PC-3 (cell line): ENCODE measurements at places on chromosomes 16 and 17. TPM values are rescaled to one million over a fixed set of nuclear protein-coding genes. Genes with fewer than 3 reads are reported as not detected.
A peak's percentile ranks its signal among the peaks of the same experiment; 100 is the strongest.

The ERBB2 gene
- 36.2 and 57.1 TPM in 2 replicates for total RNA-seq

The SLC16A5 gene
- 1.2 and 1.6 TPM in 2 replicates for total RNA-seq

The HID1 gene
- total RNA-seq: 40.6 and 51.0 TPM in 2 replicates

The MLKL gene
- total RNA-seq: 29.6 and 30.9 TPM in 2 replicates

The PRSS22 gene
- total RNA-seq: 36.9 and 42.5 TPM in 2 replicates

DNA sequence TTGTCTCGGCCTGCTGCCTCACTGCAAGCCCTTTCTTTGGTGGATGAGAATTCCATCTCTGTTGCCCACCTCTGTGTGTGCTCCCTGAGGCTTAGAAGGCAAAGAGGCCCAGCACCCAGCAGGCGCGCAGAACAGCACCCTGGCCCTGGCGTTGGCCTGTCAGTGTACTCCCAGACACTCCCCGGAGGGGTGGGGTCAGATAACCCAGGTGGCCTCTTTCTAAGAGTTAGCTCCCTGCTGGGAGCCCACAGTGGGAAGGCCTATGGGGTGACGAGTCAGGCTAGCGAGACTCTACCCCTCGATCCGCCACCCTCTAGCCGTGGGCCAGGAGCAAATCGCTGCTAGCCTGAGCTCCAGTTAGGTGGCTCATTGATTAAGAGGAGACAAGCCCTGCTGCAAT, 38.1 kb downstream of the SRL start:
- no peak for DNase-seq

DNA sequence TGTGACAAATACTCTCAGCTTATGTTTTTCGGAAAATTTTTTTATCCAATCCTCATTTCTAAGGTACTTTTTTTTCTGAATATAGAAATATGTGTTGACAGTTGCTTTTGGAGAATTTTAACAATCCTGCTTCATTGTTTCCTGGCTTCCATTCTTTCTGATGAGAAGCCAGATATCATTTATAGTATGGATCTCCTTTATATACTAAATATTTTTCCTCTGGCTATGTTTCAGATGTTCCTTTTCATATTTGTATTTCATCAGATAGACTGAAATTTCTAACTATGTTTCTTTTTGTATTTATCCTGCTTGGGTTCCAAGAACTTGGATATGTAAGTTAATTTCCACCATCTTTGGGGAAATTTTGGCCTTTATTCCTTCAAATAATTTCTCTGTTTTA, 138.9 kb upstream of the CDH11 start:
- no peak for DNase-seq

DNA sequence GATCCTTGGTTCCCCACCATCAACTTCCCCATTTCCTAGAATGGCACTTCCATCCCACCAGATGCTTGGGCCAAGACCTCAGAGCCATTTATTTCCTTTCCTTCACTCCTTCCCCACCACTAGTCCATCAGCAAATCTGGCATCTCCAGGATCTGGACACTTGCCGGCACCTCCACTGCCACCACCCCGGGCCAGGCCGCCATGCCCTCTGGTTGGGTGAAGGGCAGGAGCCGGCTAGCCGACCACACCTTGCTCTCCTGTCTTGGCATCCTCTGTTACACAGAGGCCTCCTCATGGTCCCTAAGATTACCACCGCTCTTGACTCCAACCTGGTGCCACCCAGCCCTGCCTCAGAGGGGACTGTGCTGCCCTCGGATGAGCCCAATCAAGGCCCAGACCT, 104.5 kb downstream of the RMI2 start:
- DNase-seq: no peak

DNA sequence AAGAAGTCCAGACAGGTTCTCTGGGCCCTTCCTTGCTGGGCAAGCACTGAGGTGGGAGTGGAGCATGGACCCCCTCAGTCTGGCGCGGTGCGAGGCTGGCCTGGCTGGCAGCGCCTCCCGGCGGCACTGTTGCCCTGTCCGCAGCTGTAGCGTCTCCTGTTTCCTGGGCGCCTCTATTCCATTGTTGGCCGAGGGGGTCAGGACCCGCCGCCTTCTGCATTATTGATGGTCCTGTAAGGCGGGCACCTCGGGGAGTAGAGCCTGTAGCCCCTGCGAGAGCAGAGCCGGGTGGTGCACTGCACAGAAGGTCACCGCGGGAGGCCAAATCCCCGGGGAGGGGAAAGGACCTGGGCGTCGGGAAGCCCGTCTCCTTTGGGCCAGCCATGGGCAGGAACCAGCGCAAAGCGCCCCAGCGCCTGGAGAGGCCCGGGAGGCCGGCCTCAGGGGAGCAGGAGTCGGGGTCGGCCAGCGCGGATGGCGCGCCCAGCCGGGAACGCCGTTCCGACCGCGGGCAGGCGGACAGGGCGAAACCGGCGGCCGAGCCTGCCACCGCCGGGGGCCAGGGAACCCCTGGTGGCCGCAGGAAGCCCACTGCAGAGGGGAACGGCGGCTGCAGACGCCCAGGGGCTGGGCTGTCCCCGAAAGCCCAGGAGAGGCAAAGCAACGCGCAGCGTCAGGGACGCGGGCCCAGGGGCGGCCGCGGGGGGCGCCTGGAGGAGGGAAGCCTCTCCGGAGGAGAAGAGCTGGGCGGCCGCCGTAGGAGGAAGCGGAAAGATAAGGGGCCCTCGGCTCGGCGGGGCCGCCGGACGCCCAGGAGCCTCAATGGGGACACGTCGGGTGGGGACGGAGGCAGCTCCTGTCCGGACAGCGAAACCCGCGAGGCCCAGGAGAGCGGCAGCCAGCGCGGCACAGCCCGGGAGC, at the start of gene MYO15B:
MYO15B (plus strand) TSS at position 126 of the 921 bp plus-strand sequence; CDS start at position 384, 258 bp downstream.
- no peak for DNase-seq

DNA sequence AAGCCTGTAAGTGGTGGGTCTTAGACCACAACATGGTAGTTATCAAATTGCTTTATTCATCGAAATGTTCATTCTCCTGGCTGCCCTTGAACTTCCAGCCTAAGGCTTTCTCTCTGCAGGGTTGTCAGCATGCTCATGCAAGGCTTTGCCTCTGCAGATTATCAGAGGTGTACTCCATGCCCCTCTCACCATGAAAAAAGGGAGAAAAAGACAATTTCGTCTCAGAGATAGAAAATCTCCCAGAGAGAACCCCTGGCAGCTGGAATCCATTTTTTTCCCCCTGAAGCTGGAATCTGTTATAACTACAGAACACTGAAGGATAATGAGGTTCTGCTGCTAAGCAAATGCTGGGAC, 33.9 kb upstream of the METTL9 start:
- no peak for DNase-seq

DNA sequence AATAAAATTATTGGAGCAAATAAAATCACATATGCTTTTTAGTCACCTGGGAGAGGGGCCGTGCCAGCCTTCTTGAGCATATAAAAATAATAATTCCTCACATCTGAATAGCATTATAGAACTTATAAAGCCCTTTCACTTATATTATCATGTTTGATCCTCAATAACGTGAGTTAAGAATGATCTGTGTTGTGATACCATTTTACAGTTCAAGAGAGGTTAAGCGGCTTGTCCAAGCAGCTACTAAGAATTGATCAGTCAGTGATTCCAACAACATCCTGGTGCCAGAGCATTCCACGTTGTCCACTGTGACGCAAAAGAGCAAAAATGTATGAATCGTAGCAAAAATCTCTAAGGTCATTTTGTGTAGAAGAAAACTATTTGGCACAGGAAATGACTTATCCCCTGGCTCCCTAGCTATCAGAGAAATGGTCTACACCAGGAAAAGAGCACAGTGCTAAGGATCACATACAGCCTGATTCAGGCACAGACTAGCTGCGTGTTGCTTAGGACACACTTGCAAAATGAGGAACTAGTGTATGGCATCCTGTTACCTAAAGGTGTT, 33.0 kb downstream of the ANKFN1 start:
- DNase-seq: peak; percentile 9

DNA sequence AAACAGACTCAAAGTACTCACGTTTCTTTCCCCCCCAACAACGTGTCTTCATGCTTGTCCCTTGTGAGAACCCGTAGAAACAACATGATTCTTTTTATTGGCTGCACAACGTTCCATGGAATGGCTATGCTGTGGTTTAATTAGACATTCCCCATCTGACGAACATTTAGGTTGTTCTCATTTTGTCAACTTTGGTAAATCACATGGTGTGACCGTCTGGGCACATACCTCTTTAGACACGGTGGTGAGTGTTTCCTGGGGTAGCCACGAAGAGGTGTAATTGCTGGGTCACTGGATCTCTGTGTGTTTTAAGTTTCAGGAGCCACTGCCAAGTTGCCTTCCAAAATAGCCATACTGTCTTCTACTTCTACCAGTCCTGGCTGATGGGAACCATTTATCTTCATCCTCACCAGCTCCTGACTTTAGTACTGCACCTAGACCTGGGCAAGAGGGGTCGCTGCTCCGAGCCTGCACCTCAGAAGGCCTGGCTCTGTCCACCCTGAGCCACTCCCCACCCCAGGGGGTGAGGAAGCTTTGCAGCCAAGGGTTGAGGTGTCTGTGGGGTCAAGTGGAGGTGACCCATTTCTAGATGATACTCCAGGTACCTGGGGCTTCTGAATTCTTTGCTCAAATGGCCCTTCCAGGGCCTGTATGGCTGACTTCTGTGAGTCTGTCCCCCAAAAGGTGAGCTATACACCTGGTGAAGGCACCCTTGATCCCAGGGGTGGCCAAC, 84.7 kb downstream of the IRX5 start:
- DNase-seq: no peak

GRCh38 chr16:79100447-79100846, 500.1 kb downstream of the MAF start:
- no peak for DNase-seq

DNA sequence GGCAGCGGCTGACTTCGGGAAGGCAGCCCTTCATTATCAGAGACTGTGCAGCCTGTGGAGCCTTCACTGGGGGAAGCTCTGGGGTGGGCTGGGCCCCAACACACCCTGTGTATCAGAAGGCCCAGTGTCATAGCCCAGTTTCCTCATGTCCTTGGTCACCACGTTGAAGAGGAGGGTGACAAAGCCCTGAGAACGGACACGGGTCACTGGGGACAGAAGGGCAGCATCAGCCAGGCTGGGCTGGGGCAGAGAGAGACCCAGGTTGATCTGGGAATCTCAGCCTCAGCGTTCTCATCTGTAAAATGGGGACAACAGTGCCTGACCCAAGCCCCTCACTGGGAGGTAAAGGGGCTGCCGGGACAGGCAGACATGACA, 19.3 kb downstream of the B9D1 start:
- no peak for DNase-seq

DNA sequence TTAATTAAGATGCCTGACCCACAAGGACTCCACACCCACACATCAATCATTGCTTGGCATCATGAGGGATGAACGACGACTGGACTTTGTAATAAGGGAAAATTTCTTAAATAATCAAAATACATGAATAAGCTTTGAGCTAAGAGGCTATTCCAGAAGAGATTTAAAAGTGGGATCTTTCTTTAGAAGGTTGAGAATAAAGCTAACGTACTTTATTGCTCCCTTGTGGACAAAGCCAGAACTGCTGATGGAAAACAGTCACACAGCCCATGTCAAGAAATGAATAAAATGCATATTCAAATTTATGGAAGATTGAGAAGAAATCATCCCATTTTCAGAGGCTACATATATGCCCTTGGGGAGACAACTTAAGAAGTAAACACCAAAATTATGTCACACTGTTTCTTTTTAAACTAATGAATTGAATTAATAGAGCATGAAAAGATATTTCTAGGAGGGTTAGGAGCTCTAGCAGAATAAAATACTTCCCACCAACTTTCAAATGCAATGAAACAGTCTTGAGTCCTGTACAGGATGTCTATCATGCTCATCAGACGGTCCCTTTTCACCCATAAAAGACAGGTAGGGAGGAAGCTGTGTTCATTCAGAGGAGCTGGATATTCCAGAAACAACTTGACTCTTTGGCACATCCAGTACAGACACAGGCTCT, 60.2 kb upstream of the PHOSPHO1 start:
- DNase-seq: peak; percentile 69

DNA sequence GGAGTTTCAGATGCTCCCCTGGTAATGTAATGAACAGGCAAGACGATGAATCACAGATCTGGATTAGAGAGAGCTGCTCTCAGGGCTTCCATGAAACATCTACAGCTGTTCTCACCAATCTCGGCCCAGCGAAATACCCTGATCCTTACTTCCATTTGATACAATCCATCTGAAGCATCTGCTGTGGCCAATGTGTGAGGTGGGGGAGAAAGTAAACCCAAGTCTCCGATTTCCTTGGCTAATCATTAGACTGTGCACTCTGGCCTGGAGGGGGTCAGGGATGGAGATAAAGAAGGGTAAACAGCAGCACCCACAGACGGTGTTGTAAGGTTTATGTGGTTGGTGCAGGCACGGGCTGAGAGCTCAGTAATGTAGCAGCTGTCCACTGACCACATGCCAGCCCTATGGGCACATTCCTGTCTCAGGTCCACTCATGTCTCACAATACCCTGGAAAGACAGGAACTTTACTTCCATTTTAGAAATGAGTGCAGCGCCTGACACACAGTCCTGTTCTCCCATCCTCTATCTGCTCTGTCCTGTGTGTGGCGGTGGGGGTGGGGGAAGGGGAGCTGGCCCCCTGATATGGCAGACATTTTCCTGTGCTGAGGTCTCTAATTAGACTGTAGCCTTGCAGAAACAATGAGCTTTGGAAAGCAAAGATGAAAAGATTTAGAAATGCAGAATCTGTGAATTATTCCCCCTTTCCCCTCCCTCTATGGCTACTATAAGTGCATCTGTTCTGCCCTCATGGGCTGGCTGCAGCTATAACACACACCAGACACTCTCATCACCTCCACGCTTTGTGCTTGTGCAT, 48.3 kb upstream of the ERN1 start:
- no peak for DNase-seq

- no peak for DNase-seq
These were observed 106.7 kb downstream of the HS3ST3B1 start for GRCh38 chr17:14407541-14407940.

DNA sequence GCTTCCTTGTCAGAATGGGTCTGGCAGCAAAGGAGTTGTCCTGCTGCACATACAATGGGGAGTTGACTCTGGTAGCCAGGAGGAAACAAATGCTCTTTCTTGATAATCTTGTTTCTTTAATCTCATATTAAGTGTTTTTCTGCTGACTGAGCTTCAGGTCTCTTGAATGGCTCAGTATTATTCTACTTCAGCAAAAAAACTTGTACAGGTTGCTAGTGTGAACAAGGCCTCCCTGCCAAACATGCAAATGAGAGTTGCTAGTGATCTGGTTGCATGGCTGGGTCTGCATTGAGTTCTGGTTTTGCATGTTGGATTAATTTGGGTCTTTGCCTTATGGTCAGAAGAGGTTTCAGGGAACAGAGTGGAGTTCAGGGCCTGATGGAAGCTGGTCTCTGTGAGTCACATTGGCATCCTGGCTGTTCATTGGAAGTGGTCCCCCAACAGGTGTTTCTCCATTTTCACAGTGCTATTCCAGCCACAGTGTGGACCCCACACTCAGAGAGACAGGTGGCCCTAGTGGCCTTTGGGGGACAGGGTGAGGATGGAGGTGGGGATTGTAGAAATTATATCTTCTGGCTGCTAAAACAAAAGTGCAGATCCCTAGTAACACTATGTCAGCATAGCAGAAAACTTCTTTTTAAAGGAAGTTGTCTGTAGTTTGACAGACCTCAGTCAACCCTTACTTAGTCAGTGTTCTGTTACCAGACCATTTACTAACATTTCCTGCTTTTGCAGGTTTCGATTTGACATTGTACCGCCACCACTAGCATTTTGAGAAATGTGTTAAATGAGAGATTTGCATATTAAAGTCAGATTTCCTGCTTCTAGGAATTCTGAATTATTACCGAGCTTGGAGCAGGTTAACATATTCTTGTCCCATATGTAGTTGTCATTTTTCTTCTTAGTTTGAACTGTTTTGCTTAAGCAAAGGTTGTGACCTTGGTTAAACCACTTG, 47.1 kb downstream of the EPN2 start:
- no peak for DNase-seq
